ENCODE measurements at places on chromosomes 4 and X. TPM values are rescaled to one million over a fixed set of nuclear protein-coding genes. Genes with fewer than 3 reads are reported as not detected.

The TMEM129 gene
- total RNA-seq = 29.9 TPM

The ZAR1 gene
- not detected for total RNA-seq

The GBA3 gene
- 0.44 TPM for total RNA-seq

The TSPAN5 gene
- total RNA-seq = 7.5 TPM

The OPRPN gene
- not detected for total RNA-seq

The GALNTL6 gene
- total RNA-seq = 0.20 TPM

The OTUD4 gene
- 40.8 TPM for total RNA-seq

- no peaks in the 10 kb centered on the region for H3K36me3 ChIP-seq
- H3K27me3 ChIP-seq = no peaks in the 10 kb centered on the region
- no peak overlapping the region for H3K4me3 ChIP-seq
- no peak overlapping the region for H3K27ac ChIP-seq
- peaks cover 1% of the 10 kb centered on the region for H3K4me1 ChIP-seq
Observed at GRCh38 chr4:144687466-144687865, 41.5 kb downstream of the HHIP start.

DNA sequence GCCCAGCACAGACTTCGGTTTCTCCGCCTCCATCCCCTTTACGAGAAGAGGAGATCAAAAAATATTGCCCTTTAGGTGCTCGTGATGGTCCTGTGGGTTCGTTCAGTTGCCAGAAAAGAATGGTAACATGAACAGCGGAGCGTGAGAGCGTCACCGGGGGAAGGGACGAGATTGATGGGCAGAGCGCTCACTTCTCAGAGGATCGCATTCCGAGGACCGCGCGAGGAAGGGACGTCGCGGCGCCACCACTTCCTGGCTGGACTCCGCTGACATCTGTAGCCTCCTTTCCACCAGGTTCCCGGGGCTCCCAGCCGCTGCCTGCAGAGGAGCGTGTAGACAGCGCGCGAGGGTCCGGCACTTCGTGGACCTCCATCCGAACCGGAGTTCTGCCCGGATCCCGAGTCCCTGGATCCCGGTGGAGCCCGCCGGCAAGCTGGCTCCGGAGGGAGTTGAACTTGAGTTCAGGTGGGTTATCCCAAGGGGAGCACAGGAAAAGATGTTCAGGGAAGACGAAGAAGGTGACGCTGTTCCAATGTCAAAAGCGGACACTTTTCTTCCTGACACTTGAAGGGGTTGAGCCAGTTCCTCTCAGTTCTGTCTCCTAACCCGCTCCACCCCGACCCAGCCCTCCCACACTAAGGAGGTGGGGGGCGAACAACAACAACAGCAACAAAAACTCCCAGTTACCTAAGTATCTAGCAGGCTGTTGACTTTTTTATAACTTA, 484 bp downstream of the GALNTL6 start:
- peak overlapping the region; percentile 79 for H3K4me3 ChIP-seq
- H3K36me3 ChIP-seq = no peaks in the 10 kb centered on the region
- no peak overlapping the region for H3K27ac ChIP-seq
- no peak for DNase-seq
- peaks cover 50% of the 10 kb centered on the region for H3K27me3 ChIP-seq
- peaks cover 11% of the 10 kb centered on the region for H3K4me1 ChIP-seq

GRCh38 chrX:28969126-28969525, 381.9 kb downstream of the IL1RAPL1 start:
- no peak overlapping the region for H3K27ac ChIP-seq
- H3K36me3 ChIP-seq = no peaks in the 10 kb centered on the region
- H3K4me3 ChIP-seq = no peak overlapping the region
- no peaks in the 10 kb centered on the region for H3K4me1 ChIP-seq

DNA sequence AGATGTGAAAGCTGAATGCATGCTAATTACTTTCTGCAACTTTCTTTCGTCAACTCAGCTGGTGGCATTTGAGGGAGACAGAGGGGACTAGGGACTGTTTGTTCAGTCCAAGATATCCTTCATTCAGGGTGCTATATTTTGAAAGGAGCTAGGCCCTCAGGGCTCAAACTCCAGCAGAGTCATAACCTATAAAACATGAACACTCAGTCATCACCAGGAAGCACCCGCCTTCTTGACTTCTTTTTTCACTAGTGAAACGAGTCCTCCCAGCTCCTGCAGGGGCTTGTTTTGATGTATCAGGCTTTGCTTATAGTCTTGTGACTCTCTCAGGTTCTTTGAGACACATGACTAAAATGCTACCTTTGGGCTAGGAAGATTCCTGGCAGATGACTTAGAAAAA, 230.6 kb downstream of the PCDH7 start:
- no peak overlapping the region for H3K4me3 ChIP-seq
- H3K27ac ChIP-seq = no peak overlapping the region
- peaks cover 17% of the 10 kb centered on the region for H3K4me1 ChIP-seq
- no peaks in the 10 kb centered on the region for H3K27me3 ChIP-seq

DNA sequence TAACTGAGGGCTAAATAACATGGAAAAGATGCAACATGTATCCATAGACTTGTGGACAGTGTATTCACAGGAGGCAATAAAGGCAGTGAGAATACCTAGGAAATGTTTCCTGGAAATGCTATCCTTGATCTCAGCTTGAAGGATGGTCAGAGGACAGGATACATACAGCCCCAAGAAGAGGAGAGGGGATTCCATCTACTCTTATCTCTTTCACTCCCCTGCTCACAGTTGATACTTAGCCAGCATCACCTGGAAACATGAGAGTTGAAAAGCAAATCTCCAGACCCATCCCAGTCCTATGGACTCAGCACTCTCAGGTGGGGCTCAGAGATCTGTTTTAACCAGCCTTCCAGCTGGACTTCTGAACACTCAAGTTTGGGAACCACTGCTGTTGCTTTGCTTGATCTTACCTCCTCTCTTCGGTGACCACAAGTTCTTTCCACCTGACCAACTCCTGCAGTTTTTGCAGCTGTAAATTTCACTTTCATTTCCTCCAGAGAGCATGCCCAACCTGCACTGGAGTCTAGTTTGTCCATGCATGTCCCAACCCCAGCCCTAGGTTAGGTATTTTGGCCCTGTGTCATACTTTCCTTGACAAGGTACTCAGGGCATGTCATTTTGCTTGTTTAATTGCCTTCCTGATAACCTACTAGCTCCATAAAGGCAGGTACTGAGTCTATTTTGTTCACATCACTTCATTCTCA, 10.4 kb downstream of the RELL1 start:
- no peaks in the 10 kb centered on the region for H3K27me3 ChIP-seq
- no peak overlapping the region for H3K4me3 ChIP-seq

DNA sequence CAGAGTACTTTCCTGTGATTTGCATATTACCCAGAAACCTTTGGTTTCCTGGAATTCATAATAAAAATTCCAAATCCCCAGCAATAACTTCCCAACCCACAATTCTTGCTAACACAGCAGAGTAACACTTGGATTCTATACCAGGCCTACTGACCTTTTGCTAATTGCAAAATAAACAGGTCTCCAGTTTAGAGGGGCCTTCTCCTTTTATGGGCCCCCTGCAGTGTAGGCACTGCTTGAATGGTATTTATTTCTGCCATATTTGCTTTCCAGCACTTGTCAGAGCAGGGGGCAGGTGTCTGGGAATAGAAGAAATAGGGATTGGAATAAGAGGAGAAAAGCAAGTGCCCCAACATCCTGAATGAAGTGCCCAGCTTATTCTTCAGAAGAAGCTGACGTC, 25.3 kb upstream of the GPC3 start:
- DNase-seq = no peak
- H3K36me3 ChIP-seq = no peaks in the 10 kb centered on the region
- H3K27me3 ChIP-seq = no peaks in the 10 kb centered on the region
- peaks cover 30% of the 10 kb centered on the region for H3K4me1 ChIP-seq
- H3K27ac ChIP-seq = no peak overlapping the region

GRCh38 chrX:103373581-103373980, 2.8 kb upstream of the BEX3 start:
- H3K4me3 ChIP-seq = no peak overlapping the region
- peaks cover 4% of the 10 kb centered on the region for H3K36me3 ChIP-seq

DNA sequence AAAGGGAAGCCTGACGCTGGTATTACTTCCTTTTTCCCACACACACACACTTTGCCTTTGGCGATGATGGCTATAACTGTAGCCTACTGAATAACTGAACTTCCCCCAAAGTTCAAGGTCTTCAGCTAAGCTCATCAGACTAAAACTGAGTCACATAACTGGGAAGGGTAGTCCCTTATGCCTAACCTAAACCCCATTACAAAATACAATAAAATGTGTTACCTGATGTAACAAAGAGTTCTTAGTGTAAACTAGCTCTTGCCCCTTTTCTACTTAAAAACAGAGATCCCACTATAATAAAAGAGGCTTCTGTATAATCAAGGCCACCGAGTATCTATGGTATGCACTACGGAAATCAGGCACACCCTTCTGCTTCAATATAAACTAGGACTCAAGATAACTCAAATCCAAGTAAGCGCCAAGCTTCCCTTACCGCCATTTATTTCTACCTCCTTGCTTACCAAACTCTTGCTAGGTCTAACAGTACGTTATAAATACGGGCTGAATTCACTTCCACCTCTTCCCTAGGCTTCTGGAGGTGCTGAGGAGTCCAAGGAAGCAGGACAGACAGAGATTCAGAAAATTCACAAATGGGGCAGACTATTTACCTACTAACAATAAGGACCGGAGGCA, 2.4 kb downstream of the OTUD4 start:
- peak overlapping the region; percentile 96 for H3K27ac ChIP-seq
- H3K4me3 ChIP-seq = peak overlapping the region; percentile 88
- H3K27me3 ChIP-seq = no peaks in the 10 kb centered on the region
- peaks cover 11% of the 10 kb centered on the region for H3K36me3 ChIP-seq
- DNase-seq = no peak

DNA sequence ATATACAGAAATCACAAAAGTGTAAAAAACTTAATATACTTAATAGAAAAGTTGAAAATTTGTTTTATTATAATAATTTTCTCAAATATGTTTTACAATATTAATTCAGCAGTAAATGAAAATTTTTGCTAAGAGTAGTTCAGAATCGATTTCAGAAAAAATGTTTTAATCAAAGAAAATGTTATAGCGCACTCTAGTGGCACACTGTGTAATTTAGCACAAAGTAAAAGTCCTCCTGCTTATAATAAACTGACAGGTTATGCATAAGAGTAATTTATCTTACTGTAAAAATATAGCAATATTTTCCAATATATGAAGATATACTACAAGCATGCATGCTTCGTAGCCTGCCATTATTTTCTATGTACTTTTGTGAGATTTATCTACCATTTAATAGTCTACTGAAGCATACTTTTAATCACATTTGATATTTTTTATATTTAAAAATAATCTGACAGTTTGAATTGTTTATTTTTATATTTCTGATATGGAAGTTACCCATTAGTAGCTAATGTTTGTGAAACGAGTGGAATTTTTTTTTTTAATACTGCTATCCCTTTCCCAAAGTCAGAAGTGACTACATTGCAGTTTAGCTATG, 217.9 kb upstream of the KLHL4 start:
- no peaks in the 10 kb centered on the region for H3K4me1 ChIP-seq
- no peak overlapping the region for H3K4me3 ChIP-seq
- no peaks in the 10 kb centered on the region for H3K27me3 ChIP-seq
- H3K27ac ChIP-seq = no peak overlapping the region
- no peaks in the 10 kb centered on the region for H3K36me3 ChIP-seq
- DNase-seq = no peak

DNA sequence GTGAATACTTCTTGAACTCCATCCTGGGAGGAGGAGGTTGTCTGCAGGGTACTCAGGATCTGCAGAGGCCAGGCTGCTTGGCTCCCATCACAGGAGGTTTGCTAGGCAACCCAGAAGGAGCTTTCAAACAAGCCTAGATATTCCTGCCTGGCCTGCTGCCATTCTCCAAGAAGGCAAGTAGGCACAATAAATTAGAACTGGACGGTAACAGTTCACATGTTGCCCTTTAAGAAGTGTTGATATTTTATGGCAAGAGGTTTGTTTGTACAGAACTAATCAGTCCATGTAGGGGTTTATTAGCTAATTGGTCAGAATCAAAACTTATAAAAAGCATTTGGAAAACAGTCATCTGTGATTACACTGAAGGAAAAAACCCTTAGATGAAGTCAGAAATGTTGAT, 39.3 kb downstream of the SYNPO2 start:
- H3K4me1 ChIP-seq = no peaks in the 10 kb centered on the region
- no peaks in the 10 kb centered on the region for H3K36me3 ChIP-seq
- no peak overlapping the region for H3K4me3 ChIP-seq
- H3K27ac ChIP-seq = no peak overlapping the region

- H3K36me3 ChIP-seq = no peaks in the 10 kb centered on the region
- H3K27me3 ChIP-seq = no peaks in the 10 kb centered on the region
- H3K27ac ChIP-seq = no peak overlapping the region
- H3K4me1 ChIP-seq = no peaks in the 10 kb centered on the region
- H3K4me3 ChIP-seq = no peak overlapping the region
Observed at GRCh38 chrX:143788265-143788664, 67.7 kb upstream of the SPANXN2 start.

GRCh38 chrX:70029863-70030262, 19.9 kb downstream of the AWAT2 start:
- no peak overlapping the region for H3K27ac ChIP-seq
- DNase-seq = no peak
- H3K4me1 ChIP-seq = peaks cover 1% of the 10 kb centered on the region
- H3K4me3 ChIP-seq = no peak overlapping the region
- H3K27me3 ChIP-seq = no peaks in the 10 kb centered on the region

- no peak overlapping the region for H3K27ac ChIP-seq
- DNase-seq = no peak
- H3K36me3 ChIP-seq = no peaks in the 10 kb centered on the region
- H3K4me3 ChIP-seq = no peak overlapping the region
- H3K4me1 ChIP-seq = peaks cover 8% of the 10 kb centered on the region
- H3K27me3 ChIP-seq = no peaks in the 10 kb centered on the region
Observed at GRCh38 chr4:145493166-145493565, 11.5 kb downstream of the SMAD1 start.

DNA sequence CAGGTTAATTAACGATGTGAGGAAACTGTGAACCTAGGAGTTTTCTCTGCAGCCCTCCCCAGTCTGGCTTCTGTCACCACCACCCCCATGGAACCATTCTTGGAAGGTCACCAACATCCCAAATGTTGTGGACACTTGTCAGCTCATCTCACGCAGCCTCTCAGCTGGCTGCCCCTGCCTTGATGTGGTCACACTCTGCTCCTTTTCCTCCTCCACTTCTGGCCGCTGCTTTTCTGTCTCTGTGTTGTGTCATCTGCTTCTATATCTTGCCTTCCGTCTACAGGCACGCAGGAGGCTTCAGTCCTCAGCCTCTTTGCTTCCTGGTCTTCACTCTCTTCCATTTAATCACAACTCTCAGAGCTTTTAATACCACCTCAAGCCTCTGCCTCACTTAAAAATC, 371.5 kb upstream of the SLIT2 start:
- H3K27me3 ChIP-seq = no peaks in the 10 kb centered on the region
- no peak overlapping the region for H3K27ac ChIP-seq
- H3K4me3 ChIP-seq = no peak overlapping the region
- H3K36me3 ChIP-seq = no peaks in the 10 kb centered on the region
